ENCODE measurements at places on chromosomes 2 and 18.

GRCh38 chr18:6017171-6017570 lies 121.8 kb upstream of the TMEM200C start:
- no peak for ATAC-seq

DNA sequence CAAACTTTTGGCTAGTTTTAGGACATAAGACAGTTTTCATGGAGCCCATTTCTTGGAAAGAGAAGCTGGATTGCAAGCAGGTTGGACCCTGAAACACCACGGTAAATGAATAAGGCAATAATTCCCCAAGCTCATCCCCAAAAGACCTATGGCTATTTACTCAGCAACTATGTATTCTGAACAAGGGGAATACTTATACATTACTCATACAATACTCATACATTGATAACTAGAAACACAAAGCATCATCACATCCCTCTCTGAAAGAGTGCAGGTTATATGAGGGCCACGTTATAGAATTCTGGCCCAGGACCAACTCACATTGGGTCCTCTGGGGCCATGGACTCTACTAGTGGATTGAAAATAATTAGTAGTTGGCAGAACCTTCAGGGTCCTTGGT lies 154.8 kb downstream of the TMX3 start:
- no peak for ATAC-seq

DNA sequence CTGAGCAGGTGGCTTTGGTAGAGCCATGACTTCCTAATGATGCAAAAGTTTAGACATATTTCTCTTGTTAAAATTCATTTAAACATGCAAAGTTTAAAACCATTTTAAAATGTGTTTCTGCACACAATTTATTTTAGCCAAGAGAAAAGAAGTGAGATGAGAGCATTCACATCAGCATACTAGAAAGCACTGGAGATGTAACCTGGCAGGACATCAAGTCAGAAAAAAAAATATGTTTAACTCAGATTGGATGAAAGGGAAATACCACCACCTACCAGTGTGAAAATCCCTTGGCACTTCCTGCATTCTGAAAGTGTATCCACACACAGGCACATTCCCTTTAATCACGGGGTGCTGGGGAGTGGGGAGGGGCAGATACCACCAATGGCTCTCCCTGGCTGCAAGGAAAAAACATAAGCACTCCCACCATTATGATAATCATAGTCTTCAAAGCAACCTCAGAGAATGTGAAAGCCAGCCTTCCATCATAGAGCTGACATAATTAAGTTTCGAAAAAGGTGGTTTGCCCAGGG lies 25.0 kb downstream of the DNER start:
- no peak for ATAC-seq

DNA sequence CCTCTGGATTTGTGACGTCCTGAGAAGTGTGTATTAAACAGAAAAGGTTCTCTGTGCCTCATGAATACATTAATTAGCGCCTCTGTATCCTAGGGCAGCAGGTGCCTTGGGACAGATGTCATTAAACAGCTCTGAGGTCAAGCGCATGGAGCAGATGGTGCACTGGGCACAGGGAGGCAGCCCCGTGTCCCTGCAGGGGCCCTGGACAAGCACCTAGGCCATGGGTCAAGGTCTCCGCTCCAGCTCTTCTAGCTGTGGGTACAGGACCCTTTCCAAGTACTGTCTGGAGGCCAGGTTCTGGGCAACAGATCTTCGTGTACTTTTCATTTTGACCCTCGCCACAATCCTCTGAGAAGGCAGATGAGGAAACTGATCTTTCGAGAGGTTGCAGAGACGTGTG lies 126.4 kb downstream of the KCTD1 start:
- ATAC-seq = no peak

DNA sequence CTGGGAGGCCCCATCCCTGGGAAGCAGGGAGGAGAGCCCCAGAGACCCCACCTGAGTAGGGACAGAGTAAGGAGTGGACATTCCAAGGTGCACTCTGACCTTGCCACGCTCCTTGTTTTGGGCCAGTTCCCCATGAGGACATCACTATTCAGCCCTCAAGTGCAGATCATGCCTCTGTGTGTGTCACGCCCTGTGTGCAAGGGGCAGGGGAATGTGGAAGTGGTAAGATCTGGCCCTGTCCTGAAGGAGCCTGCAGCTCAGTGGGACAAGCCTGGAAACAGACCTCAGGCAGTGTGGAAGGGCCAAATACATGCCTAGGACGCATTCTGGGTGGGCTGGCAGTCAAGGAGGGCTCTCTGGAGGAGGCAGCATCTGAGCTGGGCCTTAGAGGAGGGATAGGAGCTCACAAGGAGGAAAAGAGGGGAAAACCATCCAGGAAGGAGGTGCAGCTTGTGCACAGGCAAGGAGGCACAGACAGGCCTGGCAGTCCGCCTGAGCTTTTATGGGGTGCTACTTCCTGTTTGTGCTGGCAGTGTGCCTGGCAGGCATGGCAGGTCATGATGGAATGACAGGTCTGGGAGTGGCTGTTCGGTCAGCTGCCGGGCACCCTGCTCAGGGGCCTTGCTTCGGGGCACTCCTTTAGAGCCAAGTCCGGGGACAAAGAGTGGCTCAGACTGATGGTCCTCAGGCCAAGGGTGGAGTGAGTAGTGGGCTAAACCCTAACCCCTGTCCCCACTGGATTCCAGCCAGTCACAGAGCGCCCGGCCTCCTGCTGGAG lies 3.3 kb downstream of the KLHL30 start:
- ATAC-seq = no peak

GRCh38 chr2:17538022-17538843 lies 2.3 kb upstream of the VSNL1 start:
- ATAC-seq = no peak

GRCh38 chr18:54386043-54386442 lies 28.3 kb downstream of the C18orf54 start:
- no peak for ATAC-seq

DNA sequence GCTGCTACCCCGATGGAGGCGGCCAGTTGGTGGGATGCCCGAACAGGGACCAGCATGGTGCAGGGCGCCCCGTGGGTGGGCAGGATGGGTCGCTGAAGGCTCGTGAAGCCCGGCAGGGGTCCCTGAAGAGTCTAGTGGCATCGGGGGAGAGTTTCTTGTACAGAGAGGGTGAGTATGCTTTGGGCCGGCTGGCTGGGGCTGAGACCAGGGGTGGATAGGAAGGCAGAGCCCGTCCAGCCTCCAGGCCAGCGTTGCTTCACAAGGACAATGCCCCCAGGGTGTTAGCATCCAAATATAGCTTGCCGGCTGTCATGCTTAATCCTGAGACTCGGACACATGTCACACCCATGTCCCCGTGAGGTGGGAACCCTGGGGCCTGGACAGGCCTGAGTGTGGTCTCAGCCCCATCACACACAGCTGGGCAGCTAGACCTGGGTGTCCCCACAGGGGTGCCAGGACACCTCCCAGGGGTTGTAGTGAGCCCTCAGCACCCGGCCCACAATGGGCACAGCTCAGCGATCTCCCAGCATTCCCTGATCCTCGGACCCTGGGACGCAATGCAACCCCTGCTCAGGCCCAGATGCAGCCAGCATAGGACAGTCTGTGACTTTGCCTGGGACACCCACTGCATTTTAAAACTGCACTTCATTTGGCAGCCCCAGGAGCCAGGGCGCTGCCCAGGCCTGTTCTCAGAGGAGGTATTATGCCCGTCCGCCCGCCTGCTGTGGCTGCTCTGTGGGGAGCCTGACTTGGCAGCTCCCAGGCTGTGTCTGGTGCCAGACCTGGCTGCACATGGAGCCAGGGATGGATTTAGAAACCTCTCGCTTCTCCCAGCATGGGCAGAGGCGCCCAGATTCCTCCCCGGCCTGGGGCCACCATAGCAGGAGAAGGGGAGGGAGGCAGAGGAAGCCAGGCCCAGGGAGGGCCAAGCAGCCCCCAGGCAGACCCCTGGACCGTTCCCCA lies 36.4 kb downstream of the RAMP1 start:
- ATAC-seq = no peak
